ENCODE measurements at places on chromosomes 2 and 18.
A peak's percentile ranks its signal among the peaks of the same experiment; 100 is the strongest.

DNA sequence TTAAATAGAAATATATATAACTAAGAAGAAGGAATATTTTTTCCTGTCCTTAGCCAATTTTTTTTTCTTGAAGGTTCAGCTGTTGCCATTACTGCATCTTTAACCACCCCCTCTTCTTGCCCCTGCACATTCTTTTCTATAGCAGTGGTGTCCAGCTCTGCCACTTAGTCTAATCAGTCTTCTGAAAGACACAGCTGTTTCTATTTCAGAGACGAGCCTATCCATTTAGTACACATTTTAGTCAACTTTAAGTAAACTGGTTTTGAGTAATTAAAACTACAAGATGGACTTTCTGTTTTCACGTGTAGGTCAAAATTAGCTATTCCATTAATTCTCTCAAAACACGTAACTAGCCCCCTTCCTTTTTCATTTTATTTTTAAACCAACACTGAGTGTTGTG, 21.0 kb downstream of the SPOPL start:
- DNase-seq = no peak

GRCh38 chr2:32963941-32964340, 17.2 kb downstream of the LTBP1 start:
- no peak for DNase-seq

DNA sequence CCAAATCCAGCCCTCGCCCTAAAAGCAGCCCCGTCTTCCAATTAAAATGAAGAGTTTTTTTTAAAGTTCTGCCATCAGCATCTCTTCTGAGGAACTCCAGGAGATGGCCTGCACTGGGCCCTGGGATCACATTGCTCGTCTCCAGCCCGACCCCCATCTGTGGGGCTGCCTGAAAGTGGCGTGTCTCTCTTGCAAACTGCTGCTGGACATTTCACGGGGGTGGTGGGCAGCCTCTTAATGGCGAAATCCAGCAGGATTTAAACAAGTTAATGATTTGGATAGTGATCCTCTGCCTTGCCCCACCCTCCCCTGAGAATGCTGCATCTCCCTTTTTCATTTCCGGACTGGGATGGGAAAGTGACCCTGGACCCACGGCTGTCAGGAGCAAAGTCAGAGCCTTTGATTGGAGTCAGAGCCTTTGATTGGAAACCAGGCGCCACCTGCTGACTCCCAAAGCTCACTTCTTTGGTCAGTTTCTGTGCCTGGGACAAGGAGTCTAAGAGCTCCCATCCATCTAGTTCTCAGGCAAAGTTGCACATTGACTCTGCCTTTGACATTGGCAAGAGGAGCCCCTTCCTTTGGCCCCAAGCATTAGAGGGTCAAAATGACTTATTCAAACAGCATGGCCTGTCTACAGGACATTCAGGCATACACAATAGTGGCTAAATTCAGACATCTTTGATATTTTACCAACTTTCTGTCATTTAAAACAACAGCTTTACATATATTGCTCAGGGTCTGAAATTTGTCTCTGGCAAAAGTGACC, 155.2 kb downstream of the SH3BP4 start:
- no peak for DNase-seq

DNA sequence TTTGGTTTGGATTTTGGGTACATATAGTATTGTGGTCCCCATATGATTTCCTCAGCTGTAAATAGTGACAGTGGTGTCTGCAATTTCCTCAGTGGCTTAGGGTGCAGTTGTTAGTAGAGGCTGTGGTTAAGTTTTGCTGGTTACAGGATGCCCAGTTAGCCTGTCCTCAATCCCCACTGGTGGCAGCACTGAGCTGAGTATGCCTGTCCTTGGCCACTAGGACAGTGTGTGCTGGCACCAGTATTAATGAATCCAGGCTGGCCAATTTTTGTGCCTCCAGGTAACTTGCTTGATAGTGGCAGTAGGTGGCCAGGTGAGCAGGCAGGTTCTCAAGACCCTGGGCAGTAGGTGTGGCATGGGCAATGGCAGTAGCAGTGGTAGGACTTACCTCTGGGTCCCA, 973.1 kb downstream of the TMEM182 start:
- no peak for DNase-seq

- DNase-seq = no peak
Observed at GRCh38 chr2:64273524-64274398, 129.5 kb upstream of the PELI1 start.

- no peak for DNase-seq
Observed at GRCh38 chr2:232324778-232325177, 53.8 kb upstream of the ALPP start.

GRCh38 chr18:67932271-67932670, 415.8 kb upstream of the DSEL start:
- no peak for DNase-seq

GRCh38 chr18:78670778-78671391, 308.7 kb upstream of the SALL3 start:
- DNase-seq = no peak

- no peak for DNase-seq
Observed at GRCh38 chr2:103159018-103159417, 397.2 kb downstream of the TMEM182 start.

DNA sequence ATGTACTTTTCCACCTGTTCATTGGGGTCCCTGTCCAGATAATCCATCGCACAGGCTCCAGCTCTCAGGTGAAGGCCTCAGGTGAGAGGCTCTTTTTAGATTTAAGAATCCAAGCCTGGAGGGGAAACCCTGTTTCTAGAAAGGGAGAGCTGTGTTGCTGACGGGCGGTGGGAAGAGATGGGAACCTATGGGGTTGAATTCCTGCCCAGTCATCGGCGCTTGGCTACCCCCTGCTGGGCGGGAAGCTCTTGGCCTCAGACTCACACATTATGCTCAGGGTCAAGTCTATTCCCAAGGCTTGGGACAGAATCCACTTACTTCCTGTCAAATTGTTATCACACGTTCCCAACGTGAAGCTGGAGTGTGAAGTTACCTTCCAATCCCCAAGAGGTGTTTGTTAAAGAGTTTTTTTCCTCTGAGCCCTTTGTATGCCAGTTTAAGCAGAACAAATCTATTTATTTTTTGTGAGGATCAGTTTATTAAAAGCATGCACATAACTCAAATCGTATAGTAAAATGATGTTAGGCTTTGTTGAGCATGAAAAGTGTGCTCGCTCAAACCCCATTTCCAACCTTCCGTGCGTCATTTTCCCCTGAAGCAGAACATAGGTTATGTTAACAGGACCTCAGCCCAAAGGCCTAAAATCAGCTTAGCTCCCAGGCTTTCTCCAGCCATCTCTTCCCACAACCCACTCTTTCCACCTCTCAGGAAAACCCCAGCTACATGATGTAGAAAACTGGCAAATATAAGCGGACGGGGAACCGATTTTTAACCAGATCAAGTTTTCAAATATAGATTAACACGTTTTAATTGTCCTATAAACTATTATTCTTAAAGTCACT, 181.7 kb upstream of the ETAA1 start:
- DNase-seq = no peak

DNA sequence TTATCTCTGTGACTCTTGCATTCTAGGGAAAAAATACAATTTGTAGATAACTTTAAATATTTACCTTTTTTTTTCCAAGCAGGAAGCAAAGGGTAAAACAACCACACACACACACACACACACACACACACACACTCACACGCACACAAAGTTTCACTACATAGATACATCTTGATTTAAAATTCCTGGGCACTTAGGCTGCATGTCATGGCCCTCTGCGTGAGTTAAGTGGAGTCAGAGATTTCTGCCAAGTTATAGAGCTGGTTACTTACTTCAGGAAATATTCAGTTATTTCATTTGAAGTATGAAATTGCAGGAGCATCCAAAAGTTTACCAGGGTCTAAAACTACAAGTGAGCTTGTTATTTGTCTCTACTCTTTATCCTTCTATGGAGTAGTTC, 612.0 kb downstream of the IRS1 start:
- no peak for DNase-seq

- no peak for DNase-seq
Observed at GRCh38 chr2:22798386-22798785, 586.6 kb upstream of the KLHL29 start.

- no peak for DNase-seq
Observed at GRCh38 chr2:70944111-70944690, 8.5 kb downstream of the ATP6V1B1 start.

DNA sequence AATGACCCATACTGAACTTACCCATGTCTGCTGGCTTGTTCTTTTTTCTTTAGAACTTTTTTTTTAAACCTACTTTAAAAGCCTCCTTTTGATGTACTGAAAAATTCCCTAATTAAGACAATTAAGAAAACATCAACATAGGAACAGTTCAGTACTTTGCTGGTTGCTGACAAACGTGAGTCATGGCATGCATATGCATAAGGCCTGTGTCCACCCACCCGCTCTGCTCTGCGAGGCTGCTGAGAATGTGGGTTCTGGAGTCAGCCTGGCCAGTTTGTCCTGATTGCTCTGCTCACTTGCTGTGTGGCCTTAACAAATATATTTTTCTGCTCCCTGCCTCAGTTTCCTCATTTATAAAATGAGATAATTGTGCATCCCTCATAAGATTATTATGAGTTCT, 27.3 kb downstream of the LAMA3 start:
- no peak for DNase-seq

- DNase-seq = no peak
Observed at GRCh38 chr2:227325839-227326195, 766 bp downstream of the MFF start.

- no peak for DNase-seq
Observed at GRCh38 chr2:121450301-121450700, 80.4 kb upstream of the RNU4ATAC start.

DNA sequence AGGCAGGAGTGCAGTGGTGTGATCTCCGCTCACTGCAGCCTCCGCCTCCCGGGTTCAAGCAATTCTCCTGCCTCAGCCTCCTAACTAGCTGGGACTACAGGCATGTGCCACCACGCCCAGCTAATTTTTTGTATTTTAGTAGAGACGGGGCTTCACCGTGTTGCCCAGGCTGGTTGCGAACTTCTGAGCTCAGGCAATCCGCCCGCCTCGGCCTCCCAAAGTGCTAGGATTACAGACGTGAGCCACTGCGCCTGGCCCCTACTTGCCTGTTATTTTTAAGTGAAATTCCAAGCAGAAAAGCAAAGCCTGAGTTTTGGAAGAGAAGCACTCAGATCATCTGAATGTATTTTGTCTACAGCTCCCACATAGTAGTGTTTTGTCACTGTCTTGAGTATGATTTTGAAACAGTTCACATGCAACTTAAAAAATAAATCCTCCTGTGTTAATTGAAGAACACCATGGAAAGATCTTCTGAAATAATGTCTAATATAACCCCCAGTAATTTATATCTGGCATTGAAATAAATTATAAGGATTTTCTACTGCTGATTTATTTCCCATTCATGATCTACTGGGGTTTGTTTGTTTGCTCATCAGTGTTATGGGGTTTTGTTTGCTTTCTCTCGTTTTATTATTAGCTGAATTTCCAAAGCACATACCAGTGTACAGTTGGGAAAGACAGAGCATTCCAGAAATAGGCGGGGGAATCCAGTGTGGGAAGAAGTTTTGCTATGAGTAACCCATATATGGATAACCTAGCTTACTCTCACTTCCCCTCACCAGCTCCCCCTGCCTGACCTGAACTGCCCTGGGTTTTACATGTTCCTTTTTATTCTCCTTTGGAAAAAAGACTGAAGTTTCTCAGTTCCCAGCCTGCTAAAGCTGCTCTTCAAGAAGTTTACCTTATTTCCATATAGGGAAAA, 80.1 kb upstream of the MAP3K20 start:
- no peak for DNase-seq

- peak; percentile 16 for DNase-seq
Observed at GRCh38 chr2:202171241-202171825, 67.1 kb downstream of the SUMO1 start.

DNA sequence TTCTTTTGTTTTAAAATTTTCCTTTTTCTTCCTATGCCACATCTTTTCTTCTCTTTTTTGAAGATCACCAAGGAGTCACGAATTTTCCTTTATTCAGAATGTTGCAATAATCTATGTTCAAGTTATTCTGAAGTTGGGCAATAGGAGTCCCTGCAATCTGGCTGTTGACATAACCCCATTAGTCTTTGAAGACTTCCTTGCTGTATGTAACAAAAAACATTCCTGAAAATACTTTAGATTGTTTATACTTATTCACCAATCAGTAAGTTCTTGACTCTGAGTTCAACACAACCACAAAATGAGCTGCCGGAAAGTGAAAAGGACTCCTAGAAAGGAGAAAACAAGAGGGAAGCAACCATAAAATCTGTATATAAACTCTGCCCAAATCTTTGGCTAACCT, 62.8 kb downstream of the TMEM237 start:
- DNase-seq = no peak

DNA sequence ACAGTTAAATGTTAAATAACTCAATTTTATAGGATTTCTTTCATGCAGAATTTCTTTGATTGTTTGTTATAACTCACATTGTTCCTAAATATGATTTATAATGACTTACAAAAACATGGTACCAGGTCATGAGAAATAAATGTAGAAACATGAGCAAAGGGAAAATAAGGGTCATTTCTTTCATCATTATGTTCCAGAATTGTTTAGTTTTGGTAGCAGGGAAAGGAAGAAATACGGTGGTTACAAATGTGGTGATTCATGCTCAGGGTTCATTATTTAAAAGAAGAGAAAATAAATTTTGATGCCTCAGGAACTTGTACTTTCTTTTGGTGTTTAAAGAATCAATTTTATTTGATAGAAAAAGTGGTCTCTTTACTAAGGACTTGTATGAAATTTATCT, 4.4 kb downstream of the LYPD6B start:
- no peak for DNase-seq

DNA sequence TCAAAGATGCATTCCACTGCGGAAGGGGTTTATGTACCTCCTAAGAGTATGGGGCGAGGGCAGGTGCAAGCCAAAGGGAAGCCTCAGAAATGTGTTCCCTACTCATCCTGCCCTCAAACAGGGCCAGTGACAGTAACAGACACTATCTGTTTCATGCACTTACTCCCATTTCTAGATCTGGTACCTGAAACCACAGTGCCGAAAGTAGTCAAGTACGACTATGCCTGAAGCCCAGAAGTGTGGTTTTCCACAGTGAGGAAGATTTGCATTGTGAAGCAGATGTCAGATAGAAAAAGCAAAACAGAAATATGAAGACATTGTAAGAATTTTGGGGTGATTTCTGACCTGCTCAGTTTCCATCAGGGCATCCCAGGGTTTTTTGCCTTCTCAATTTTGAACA, 748.7 kb downstream of the RNF144A start:
- DNase-seq = no peak
